Memory B cell (primary cell): ENCODE measurements at places on chromosomes 16 and 17.
A peak's percentile ranks its signal among the peaks of the same experiment; 100 is the strongest.

- DNase-seq, result no peak
Measured at GRCh38 chr17:43868226-43868994, 21.4 kb downstream of the CD300LG start.

DNA sequence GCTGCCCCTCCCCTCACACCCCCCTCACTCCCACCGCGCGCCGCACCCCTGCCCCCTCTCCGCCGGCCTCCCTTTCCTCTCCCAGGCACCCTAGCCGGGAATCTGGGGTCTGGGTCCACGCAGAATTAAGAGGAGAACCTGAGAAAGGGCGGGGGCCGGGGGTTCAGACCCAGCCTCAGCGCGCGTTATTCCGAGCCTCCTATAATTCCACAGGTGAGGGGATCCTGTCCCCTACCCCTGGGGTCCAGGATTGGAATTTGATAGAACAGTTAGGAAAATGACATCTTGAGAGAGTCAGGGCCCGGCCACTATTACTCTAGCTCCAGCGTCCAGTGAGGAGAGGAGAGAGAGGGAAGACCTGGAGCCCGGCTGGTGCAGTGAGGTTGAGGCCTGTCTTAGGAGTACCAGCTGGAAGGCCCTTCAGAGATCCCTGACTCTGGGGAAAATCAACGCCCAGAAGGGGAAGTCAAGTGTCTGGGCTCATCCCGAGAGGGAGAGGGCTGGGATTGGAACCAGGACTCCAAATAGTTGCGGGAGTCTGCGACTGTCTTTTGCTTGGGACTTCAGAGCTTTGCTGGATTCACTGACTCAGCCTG, 17.3 kb downstream of the GRB7 start:
- peak; percentile 51 for DNase-seq

DNA sequence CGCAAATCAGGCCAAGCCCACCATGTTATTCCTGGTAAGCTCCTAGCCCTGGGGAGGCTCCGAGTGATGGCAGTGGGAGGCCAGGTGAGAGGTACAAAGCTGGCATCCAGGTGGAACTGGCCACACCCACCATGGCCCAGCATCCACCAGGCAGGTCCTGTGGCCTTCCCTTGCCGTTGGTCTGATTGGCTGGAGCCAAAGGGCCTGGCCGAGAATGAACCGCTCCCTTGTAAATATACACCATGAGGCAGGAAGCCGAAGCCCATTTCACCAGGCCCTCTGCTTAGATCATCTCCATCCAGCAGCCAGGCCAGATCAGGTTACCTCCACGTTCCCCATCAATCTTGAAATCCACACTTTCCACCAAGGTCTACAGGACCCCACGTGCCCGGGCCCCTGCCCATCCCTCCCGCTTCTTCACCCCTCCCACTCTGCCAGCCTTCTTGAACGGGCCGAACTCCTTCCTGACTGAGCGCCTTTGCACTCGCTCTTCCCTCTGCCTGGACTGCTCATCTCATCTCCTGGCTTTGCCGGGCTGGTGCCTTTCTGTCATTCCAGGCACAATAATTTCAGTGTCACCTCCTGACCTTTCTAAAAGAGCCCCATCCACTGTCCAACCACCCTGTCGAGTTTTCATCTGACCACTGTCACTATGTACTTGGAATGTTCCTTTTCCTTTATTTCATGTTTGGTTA, 5.8 kb downstream of the SOCS1 start:
- DNase-seq, result no peak

DNA sequence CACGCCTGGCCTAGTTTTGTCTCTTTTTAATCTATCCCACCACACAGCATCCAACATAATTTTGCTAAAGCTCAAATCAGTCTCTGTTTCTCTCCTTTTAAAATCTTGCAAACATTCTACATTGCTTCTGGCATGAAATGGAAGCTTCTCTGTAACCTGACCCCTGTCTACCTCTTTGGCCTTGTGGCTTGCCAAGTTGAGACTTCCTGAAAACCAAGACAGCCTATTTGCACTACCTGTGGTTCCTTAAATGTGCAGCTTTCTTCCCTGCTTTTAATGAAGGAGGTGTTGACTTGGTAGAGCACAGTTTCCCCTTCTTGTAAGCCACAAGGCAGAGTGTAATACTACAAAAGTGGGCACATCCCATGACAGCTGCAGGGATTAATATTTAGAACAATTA, 6.0 kb upstream of the CCL3 start:
- no peak for DNase-seq

DNA sequence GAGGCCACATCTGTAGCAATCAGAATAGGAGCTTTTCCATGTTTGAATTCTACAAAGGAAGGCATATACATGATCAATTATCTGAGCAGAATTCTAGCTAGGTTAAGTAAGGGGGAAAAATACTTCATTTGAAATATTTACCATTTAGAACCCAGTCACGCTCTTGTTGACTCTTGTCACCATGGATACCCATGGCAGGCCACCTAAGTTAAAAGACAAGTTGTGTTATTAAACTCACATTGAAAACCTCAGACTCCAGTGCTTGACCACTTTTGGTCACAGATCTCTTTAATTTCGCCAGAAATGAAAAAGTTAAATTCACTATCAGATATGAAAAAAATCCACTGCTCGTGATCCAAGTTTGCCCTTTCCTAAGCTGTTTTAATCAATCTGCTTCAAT, 4.1 kb downstream of the DDX5 start:
- DNase-seq, result no peak

GRCh38 chr17:63447471-63448009, 1.4 kb upstream of the CYB561 start:
- no peak for DNase-seq

- DNase-seq, result no peak
Measured at GRCh38 chr17:39889200-39889599, 21.2 kb downstream of the ZPBP2 start.

- DNase-seq, result peak; percentile 60
Measured at GRCh38 chr16:30379158-30379783, 3.1 kb downstream of the SEPTIN1 start.

- no peak for DNase-seq
Measured at GRCh38 chr16:64629622-64630021, 492.2 kb downstream of the CDH11 start.

- DNase-seq, result no peak
Measured at GRCh38 chr17:8362651-8363332, 13.7 kb downstream of the KRABD2 start.

- no peak for DNase-seq
Measured at GRCh38 chr17:66892246-66892645, 57.3 kb downstream of the CACNG5 start.

DNA sequence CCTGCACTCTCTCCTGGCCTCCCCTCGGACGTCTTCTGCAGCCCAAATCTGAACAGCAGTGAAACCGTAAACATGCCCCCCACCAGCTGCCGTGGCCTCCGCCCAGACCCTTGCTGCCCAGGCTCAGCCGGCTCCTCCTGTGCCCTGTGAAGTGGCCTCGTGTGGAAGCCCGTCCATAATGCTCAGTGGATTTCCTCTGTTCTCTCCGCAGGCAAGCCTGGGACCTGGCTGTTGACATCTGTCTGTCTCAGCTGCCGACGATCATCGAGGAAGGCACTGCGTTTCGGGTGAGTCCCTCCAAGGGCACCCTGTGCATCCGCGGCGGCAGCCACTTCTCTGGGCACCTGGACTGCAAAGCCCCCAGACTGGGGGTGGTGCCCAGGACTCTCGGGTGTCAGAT, 153.9 kb upstream of the CHMP6 start:
- no peak for DNase-seq

GRCh38 chr17:1255041-1255440, 15.2 kb upstream of the BHLHA9 start:
- no peak for DNase-seq

GRCh38 chr16:20873331-20873730, 26.8 kb downstream of the DCUN1D3 start:
- no peak for DNase-seq

DNA sequence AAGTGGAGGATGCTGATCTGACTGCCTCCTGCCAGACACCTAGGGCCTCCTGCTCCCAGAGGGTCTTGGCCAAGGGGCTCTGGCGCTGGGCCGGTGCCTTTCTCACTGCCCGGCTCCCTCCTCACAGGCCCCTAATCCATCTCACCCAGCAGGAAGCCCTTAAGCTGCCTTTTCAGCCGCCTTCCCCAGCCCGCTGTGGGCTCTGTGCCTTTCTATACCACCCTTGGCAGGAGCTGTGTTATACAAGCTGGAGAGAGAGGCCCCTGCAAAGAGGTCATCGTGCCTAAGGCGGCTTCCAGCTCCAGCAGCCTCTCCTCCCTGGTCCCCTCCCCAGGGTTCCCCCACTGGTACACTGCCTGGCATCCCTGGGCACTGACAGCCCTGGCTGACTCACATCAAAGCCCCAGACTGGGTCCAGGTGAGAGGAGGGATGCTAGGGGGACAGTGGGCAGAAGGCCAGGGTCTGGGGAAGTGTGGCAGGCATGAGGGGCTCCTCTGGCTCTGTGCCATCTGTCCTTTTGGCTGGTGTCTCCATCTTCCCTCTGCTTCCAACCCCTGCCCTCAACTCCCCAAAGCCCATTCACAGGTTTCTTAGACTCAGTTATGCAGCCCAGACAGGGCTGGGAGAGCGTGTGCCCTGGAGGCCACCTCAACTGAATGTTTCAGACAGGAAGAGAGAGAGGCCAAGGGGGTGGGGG, 15.3 kb upstream of the FZD2 start:
- no peak for DNase-seq

DNA sequence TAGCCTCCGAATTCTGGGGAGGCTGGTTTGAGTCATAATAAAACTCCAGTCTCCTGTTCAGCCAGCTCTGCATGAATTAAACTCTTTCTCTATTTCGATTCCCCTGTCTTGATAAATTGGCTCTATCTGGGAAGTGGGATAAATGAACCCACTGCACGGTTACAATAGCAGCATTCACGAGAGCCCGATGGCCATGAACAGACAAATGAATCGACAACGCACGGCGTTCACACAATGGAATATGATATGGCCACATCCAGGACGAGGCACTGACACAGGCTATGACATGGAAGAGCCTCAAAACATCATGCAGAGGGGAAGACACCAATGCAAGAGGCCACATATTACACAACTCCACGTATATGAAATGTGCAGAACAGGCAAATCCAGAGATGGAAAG, 5.6 kb upstream of the CARD14 start:
- DNase-seq, result no peak

GRCh38 chr16:89829630-89830437, 1.6 kb downstream of the SPIRE2 start:
- DNase-seq, result no peak

GRCh38 chr17:13374203-13375143, 227.3 kb downstream of the HS3ST3A1 start:
- no peak for DNase-seq

DNA sequence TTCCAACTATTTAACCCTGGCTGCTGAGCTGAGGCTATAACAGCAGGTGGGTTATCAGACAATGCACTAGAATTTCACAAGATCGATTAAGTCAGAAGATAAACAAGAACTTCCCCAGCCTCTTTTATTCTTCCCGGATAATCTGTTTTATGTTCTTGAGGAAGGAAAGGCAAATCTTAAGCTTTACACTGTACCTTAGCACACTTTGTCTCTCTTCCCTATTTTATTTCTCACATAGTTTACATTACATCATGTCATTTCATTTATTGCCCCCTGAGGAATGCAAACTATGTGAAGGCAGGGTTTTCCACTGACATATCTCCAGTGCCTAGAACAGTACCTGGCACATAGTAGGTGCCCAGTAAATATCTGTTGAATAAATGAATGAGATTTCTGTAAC, 139.6 kb downstream of the SKAP1 start:
- DNase-seq, result no peak

GRCh38 chr16:23302045-23302956, at the start of gene SCNN1B:
Gene SCNN1B (plus strand): TSS chr16:23302302. CDS start chr16:23348600, 46,298 bp downstream.
- DNase-seq, result no peak

DNA sequence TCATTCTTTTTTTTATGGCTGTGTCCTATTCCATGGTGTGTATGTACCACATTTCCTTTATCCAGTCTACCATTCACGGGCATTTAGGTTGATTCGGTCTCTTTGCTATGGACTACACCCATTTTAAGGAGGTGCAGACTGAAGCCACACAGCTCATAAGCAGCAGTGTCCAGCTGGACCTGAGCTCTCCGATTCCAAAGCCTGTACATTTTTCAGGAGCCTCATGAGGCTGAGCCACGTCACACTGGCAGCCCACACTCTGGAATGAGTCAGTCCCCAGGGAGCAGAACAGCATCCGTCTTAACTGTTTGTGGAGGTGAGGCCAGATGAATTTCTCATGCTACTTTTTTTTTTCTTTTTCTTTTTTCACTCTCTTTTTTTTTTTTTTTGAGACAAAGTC, 116.1 kb downstream of the C16orf95 start:
- no peak for DNase-seq

DNA sequence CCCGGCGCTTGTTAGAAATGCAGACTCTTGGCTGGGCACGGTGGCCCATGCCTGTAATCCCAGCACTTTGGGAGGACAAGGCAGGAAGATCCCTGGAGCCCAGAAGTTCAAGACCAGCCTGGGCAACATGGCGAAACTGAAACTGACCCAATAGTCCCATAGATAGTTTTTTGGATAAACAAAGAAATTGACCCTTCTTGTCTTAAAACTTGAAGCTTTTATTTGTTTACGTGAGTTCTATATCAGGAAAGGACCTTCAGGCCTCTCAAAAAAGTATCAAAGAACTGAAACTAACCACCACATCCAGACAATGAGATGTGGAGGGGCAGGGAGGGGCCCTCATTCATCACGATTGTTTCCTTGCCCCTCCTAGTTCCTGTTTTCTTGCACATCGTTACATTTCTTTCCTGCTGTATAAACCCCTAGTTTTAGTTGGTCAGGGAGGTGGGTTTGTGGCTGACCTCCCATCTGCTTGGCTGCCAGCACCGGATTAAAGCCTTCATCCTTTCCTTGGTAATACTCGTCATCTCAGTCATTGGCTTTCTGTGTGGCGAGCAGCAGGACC, 29.9 kb upstream of the PRM1 start:
- DNase-seq, result peak; percentile 52

- no peak for DNase-seq
Measured at GRCh38 chr17:28744972-28745785, 1.4 kb downstream of the TRAF4 start.

DNA sequence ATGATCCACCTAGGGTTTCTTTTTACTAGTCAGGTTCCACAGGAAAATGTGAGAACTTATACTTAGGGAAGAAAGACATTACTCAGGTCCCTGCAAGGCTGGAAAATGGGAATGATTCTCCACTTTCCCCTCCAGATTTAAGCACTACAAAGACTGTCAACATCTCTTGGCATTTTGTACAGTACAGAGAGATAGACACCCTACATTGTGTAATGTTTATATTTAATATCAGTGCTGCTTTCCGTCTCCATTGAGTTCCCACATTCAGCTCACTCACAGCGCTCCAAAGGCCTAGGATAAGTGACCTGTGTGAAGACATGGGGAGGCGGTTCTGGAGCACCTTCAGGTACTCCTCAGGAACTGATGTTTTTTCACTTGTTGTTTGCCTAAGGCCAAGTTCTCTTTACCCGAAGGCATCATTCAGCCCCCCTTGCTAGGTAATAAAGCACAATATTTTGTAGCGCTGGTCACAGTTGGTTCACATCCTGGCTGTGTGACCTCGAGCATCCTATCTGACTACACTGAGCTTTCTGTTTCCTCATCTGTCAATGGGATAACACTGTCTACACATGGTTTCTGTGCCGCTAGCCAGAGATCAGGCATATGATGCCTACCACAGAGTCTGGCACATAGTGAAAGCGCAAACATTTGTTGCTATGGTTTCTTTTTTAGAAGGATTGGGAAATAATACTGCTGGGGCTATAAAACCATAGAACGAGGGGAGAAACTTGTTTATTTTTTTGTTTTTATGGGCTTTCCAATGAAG, 226.6 kb downstream of the ZFHX3 start:
- DNase-seq, result no peak

- no peak for DNase-seq
Measured at GRCh38 chr16:9151597-9151996, 60.2 kb downstream of the HAPSTR1 start.
